ENCODE measurements at places on chromosomes 7 and 10.

DNA sequence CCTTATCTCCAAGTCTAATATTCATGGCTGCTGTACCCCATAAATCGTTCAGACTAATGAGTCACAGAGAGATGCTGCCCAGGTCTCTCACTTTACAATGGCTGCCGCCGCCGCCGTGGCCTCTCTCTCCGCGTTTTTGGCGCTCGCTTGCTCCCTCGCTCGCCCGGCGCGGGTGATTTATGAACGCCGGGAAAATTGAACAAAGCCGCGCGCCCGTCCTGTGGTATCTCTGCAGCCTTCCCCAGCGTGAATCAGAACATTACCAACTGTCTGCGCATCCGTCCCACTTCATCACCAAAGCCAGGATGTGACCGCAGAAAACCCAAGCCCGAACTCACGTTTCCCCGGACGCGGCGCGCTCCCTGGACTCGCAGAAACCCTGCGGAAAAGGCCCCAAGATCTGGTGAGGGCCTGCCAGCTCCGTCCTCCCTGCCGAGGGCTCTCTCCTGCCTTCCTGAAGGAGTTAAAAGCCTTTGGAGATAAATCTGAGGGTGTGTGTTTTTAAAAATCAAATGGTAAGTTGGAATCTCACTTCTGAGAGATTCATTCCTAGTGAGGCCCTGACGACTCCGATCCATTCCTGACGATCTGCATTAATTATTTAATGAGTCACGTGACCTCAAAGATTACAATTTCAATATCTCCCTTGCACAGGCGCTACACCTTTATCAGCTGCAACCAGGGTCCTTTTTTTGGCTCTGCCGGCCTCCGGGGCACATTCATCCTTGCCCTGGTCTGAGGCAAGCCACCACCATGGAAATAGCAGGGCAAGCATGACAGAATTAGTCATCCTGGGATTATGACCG is 6.3 kb downstream of the HOXA4 start:
- DNase-seq, result no peak

- no peak for DNase-seq
Measured at GRCh38 chr10:103703941-103704919, 151.1 kb downstream of the SH3PXD2A start.

- DNase-seq, result no peak
Measured at GRCh38 chr10:33204031-33204430, 130.4 kb downstream of the NRP1 start.

GRCh38 chr10:34078745-34079470 is 736.2 kb downstream of the PARD3 start:
- no peak for DNase-seq

DNA sequence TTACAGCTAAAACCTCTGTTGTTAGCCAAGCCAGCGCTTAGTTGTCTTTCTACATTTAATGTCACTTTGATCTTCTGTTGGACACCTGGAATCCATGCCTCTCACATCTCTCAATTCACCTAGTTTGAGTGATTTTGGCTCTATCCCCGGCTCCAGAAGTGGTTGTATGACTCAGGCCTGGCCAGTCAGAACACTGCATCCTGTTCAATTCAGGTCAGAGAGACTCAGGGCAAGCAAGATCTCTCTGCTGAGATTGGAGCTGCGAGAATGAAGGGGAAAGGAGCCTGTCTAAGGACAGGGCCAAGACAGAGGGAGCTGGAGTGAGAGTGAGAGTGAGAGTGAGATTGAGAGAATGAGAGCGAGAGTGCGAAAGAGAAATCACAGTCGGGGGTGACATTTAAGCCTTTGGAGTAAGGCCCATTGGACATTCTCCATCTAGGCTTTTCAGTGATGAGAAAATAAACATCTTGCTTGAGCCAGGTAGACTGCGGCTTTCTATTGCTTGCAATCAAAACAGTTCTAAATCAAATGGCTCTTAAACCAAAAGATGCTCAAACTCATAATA is 83.3 kb upstream of the DYNC1I1 start:
- DNase-seq, result no peak

Data from stimulated activated CD4-positive, alpha-beta T cell treated with anti-CD3 and anti-CD28 coated beads, TNF-alpha, amount 100 ng/mL, for 24 hours (primary cell).